Activated CD4-positive, alpha-beta memory T cell treated with anti-CD3 and anti-CD28 coated beads, Interleukin-2, amount 10 ng/mL, durations not matched to agents 7 days and 5 days (primary cell): ENCODE measurements at places on chromosomes 3 and 15.

DNA sequence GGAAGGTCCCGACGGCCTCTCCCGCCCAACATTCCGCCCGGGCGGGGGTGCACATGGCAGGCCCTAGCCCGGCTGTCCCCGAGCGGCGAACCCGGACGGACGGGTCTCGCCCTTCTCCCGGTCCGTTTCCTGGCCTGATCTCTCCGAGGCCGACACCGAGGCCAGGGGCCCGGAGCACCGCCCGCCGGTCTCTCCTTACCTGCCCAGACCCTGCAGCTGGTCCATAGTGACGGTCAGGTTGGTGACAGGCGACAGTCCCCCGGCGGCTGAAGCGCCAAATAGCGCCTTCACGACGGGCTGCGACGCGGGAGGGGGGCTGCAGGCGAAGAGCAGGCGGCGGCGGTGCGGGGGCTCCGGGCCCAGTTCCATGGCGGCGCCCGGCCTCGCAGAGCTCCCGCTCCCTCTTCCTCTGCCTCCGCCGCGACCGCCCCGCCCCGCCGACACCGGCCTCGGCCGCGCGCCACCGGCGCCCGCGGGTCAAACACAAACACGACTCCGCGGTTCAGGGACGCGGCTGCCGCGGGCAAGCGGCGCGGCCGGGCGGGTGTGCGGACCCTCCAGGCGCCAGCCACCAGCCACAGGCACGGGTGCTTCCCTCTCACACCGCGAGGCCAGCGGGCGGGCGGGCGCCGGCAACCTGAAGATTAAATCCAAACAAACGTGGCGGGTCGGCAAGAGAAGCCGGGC lies 495 bp downstream of the CDC25A start:
- H3K27ac ChIP-seq = peak overlapping the region; percentile 75
- no peak for DNase-seq
- H3K27me3 ChIP-seq = no peaks in the 10 kb centered on the region

DNA sequence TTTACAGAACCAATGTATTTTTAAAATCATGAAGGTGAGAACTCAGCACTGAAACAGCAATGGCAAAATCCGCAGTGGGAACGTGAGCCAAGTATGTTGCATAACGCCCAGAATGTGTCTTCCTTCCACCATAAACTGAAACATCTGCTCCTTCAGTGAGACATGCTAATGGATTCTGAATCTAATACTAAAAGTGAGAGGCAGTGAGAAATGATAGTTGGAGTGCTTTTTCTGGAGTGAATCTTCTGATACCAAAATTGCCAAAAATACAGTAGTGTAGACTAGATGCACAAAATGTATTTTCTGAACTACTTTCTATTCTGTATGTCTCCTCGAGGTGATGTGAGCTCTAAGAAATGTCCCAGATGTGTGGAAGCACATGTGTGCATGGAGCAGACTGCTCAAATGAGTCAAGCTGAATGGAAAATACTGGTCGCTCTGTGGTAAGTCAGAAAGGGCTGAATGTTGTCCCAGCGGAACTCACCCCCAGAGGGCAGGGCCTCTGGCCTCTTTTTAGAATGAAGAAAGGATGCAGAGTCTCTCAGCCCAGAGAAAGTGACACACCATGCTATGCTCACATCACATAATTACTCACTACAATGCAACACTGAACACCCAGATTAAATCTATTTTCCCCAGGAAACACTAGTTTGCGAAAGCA lies 73.0 kb downstream of the ATP10A start:
- no peak overlapping the region for H3K4me3 ChIP-seq
- H3K27ac ChIP-seq = no peak overlapping the region
- peak; percentile 33 for DNase-seq
- no peaks in the 10 kb centered on the region for H3K27me3 ChIP-seq

DNA sequence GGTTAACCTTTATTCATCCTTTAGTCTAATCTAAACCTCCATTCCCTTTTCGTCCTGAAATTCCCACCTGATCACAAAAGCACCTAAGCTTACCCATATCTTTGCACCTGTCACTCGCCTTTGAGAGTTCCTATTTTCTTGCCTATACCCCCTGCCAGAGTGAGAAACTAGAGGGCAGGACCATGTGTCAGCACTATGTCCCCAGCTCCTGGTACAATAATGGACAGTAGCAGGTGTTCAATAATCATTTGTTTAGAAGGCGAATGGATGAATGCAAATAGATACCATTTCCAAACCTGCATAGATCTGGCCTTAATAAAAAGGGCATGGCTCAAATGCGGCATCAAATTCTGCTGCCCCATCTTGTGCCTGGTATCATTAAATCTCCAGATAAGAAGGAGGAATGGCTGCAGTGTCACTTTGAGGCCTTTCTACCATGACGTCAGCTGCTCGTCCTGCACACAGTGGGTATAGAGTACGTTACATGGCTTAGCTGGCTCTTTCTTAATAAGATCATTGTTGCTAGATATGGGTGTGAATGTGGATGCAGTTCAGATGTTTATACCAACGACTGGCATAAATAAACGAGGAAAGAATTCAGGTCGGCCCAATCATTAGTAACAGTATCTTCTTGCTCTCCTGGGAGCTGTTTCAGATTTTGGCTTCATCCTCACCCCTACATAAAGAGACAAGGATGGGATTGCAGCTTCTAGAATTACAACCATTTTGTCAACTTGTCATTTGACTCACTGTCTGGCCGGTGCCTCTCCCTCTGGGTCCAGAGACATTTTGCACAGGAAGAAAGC lies 148.7 kb downstream of the RORA start:
- H3K4me1 ChIP-seq = peaks cover 5% of the 10 kb centered on the region
- no peak overlapping the region for H3K4me3 ChIP-seq
- peaks cover 18% of the 10 kb centered on the region for H3K27me3 ChIP-seq
- no peak for DNase-seq

- no peak overlapping the region for H3K27ac ChIP-seq
- no peaks in the 10 kb centered on the region for H3K4me1 ChIP-seq
- no peak for DNase-seq
- H3K4me3 ChIP-seq = no peak overlapping the region
- no peaks in the 10 kb centered on the region for H3K36me3 ChIP-seq
Observed at GRCh38 chr3:74789111-74789510, 174.7 kb upstream of the CNTN3 start.

DNA sequence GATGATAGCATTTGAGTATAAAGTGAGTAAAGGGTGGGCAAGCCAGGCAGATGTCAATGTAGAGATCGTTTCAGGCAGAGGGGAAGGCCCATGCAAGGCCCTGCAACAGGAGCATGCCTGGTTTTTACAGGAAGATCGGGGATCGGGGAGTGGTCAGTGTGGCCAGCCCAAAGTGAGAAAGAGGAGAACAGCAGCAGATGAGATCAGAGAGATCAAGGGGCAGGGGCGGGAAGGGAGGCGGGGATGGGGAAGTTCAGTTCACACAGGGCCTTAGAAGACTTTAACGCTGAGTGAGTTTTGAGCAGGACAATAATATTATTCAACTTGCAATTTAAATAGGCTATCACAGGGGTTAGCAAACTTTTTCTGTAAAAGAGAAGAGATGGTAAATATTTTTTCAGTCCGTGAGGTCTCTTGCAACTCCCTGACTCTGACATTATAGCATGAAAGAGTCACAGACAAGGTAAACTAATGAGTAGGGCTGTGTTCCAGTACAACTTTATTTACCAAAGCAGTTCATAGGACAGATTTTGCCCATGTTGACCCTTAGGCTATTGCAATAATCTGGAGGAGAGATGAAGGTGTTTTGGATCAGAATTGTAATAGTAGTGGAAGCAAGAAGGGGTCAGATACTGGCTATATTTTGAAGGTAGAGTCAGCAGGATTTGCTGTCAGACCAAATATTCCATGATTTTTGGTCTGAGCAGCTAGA lies 12.4 kb upstream of the CD47 start:
- no peak for DNase-seq
- no peaks in the 10 kb centered on the region for H3K36me3 ChIP-seq
- H3K27me3 ChIP-seq = peaks cover 2% of the 10 kb centered on the region
- peaks cover 26% of the 10 kb centered on the region for H3K4me1 ChIP-seq

GRCh38 chr15:44219073-44219472 lies 24.0 kb upstream of the FRMD5 start:
- DNase-seq = no peak
- H3K36me3 ChIP-seq = no peaks in the 10 kb centered on the region
- H3K4me3 ChIP-seq = no peak overlapping the region
- no peak overlapping the region for H3K27ac ChIP-seq
- peaks cover under 1% of the 10 kb centered on the region for H3K4me1 ChIP-seq

- no peaks in the 10 kb centered on the region for H3K27me3 ChIP-seq
- no peak for DNase-seq
- H3K4me1 ChIP-seq = peaks cover 36% of the 10 kb centered on the region
- no peak overlapping the region for H3K27ac ChIP-seq
- no peak overlapping the region for H3K4me3 ChIP-seq
Observed at GRCh38 chr3:59563072-59563605, 513.3 kb upstream of the CFAP20DC start.

DNA sequence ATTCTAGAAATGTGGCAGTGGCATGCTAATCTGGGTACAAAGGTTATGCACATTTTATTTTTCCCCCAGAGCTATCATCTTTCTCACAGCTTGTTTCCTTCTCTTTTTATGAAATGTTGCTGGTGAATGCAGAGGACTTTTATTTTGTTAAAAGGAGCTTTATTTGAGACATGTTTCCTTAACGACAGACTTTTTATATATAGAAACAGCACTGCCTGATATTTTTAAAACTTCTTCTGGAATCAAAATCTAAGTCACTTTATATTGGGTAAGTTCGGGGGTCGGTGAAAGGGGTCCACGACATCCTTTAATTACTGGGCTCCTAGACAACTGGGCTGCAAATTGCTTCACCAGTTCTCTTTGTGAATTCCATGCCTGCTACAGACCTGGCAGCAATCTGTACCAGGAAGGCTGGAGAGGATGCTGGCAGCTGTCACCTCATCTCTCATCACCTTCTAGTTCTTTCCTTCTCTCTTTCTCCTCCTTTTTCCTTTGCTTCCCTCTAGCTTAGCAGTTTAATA lies 464.7 kb downstream of the PDCD6IP start:
- H3K36me3 ChIP-seq = no peaks in the 10 kb centered on the region
- no peak overlapping the region for H3K27ac ChIP-seq
- H3K4me3 ChIP-seq = no peak overlapping the region
- no peak for DNase-seq

GRCh38 chr15:60761505-60761845 lies 282.5 kb upstream of the ICE2 start:
- DNase-seq = no peak
- peaks cover 3% of the 10 kb centered on the region for H3K27me3 ChIP-seq
- H3K36me3 ChIP-seq = no peaks in the 10 kb centered on the region
- H3K4me3 ChIP-seq = no peak overlapping the region
- H3K27ac ChIP-seq = no peak overlapping the region
- H3K4me1 ChIP-seq = peaks cover 4% of the 10 kb centered on the region
